ENCODE measurements at places on chromosomes 2 and 18.

- DNase-seq, result no peak
Measured at GRCh38 chr2:24908461-24908901, 11.6 kb downstream of the ADCY3 start.

DNA sequence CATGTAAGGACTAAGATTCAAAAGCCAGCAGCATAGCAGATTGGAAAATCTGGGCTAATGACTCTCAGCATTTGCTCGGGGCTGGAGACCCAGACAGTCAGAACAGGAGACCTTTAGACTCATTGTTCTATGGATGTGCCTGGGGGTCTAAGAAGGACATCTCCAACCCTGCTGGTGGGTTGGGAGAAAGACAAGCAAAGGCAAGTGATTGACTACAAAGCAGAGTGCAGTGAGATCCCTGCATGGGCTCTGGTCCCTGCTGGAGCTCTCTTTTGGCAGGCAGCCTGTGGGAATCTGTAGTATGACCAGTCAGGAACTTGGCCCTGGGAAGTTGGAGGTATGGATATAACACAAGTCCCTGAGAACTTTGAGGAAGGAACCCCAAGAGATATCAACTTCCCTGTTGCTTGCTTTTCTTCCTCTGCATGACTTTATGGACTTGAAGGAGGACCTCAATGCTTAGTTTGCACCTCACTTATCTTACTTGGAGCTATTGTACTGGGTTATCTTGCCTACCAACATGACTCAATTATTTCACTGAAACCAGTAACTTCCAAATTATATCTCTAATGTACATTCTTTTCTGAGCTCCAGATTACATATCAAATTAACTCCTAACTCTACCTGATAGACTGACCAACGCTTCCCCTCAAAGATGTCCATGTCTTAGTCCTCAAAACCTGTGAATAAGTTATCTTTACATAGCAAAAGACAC lies 236.0 kb downstream of the CYRIA start:
- no peak for DNase-seq

- peak; percentile 29 for DNase-seq
Measured at GRCh38 chr2:222656526-222657446, 894 bp upstream of the FARSB start.

GRCh38 chr2:124566518-124566970 lies 541.5 kb downstream of the CNTNAP5 start:
- DNase-seq, result peak; percentile 84

GRCh38 chr18:59627414-59627813 lies 69.8 kb downstream of the CCBE1 start:
- no peak for DNase-seq

GRCh38 chr2:70328921-70329561 lies 27.2 kb upstream of the FAM136A start:
- peak; percentile 70 for DNase-seq

DNA sequence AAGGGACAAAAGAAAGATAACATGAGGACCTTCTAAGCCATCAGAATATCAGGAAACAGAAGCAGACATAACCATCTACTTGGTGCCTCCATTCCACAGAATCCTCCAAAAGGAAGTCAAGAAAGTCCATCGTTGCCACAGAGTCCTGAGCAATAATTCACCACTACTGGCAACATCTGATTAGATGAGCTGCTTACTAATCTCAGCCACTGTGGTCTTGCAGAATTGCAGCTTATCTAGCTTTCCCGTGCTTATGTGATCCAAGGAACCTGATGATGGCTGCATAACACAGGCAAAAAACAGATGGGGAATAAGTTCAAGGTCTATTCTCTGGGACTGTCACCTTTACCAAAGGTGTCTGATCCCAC lies 278.5 kb downstream of the AFF3 start:
- DNase-seq, result no peak

- no peak for DNase-seq
Measured at GRCh38 chr2:129794540-129794939, 184.9 kb upstream of the RAB6C start.

GRCh38 chr2:71426721-71427120 lies 26.6 kb upstream of the DYSF start:
- DNase-seq, result no peak

DNA sequence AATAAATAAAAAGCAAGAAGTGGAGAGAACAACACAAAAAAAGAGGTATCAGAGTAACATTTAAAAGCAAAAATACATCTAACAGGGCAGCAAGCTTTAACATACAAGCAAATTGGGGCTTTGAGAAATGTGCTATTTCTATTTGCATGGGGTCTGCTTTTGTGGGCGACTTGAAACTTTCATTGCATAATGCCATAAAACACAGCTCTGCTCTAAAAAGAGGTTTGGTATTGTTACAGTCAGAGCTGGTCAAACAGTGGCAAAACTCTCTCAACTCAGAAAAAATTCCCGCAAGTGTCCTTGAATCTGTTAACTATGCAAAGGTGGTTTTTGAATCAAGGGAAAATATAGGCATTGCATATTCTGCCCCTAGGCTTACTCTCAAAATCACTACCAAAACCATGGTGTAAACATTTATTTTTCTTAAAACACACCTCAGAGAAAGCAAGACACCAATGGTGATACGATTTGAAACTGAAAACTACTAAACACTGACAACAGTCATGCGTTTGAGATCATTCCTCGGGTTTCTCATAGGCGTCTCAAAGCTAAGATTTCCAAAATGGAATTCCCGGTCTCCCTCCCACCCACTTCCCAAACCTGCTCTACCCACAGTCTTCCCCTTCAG lies 45.5 kb downstream of the RNF152 start:
- DNase-seq, result no peak

DNA sequence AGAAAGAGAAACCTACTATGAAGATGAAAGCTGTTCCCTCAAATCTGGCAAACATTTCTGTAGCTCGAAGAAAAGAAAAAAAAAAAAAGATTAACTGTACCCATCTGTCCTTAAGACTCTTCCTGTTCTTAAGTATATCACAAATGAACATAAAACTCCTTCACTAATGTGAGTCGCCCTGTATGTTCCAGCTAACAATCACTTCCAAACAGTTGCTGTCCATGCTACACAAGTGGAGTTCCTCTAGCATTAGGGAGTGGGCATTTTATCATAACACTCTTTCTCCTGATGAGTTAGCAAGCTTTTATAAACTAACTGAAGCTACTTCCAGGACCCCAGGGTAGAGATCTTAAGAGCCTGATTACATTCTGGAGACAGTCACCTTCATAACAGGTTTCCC lies 5.8 kb downstream of the CUL3 start:
- no peak for DNase-seq

- DNase-seq, result no peak
Measured at GRCh38 chr2:134142903-134143302, 111.0 kb upstream of the MGAT5 start.

All from NCI-H146 (cell line).